ENCODE measurements at places on chromosomes 13 and 19. TPM values are rescaled to one million over a fixed set of nuclear protein-coding genes. Genes with fewer than 3 reads are reported as not detected.

GRCh38 chr13:75690607-75691006 lies 54.5 kb downstream of the LMO7 start:
- DNase-seq: no peak

DNA sequence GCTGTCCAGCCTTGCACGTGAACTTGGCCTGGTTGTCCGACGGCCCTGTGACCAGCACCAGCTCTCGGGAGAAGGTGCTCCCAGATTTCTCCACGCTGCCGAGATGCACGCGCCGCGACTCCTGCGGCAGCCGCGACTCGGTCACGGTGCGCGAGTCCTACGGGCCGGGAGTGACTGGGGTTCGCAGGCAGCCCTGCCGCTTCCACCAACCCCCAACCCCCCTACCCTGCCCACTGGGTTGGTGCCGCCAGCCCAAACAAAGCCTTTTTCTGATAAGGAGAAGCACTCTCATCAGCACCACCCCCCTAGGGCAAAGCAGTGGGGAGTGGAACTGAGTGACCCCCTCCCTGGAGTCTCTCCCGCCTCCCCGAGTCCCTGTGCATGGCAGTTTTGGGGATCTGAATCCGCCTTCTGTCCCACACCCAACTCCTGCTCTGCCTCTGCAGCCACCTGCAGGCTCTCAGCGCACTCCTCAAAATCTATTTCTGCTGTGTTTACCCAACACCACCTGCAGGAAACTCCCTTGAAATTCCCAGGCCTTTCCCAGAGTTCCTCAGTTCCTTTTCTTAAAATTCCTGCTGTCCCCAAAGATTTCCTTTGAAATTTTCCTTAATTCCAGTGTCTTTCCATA lies 6.2 kb downstream of the NPHS1 start:
- no peak for DNase-seq

DNA sequence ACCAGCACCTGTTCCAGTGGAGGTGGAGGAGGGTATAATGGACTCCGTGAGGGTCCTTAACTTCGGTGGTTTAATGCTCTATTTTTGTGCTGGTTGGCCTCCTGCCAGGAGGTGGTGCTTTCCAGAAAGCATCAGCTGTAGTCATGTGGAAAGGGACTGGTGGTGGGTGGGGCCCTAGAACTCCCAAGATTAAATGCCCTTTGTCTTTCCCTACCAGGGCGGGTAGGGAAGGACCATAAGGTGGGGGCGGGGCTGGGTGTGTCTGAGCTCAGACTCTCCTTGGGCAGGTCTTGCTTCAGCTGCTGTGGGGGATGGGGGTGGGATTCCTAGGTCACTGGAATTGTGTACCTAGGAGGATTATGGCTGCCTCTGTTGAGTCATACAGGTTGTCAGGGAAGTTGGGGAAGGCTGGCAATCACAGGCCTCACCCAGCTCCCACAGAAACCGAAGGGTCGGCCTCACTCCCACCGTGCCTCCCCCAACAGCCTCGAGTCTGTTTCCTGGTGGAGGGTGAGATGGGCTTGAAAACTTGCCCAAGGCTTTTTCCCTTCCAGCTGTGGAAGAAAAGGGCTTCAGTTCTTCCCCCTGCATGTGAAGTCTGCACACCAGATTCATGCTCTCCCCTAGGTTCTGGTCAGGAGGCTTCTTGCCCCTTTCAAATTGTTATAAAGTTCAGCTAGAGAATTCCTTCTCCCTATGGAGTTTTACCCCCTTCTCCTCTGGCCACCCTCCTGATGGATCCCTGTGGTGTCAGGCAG lies 60.3 kb upstream of the CLDN10 start:
- DNase-seq: no peak

GRCh38 chr13:110572778-110573118 lies 11.2 kb upstream of the RAB20 start:
- DNase-seq: no peak

- no peak for DNase-seq
These were observed 29.4 kb downstream of the AP1M1 start for GRCh38 chr19:16226878-16227836.

DNA sequence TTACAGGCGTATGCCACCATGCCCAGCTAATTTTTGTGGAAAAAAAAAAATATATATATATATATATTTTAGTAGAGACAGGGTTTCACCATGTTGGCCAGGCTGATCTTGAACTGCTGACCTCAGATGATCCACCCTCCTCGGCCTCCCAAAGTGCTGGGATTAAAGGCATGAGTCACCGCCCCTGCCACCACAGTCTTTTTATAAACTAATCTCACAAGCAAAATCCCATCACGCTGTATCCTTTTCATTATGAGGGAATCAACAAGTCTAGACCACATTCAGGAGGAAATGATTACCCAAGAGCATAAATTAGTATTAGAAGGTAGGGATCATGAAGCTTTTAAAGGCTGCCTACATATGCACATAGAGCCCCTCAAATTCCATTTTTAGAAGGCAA lies 210.6 kb upstream of the NBEA start:
- no peak for DNase-seq

GRCh38 chr13:40379196-40379595 lies 287.2 kb downstream of the FOXO1 start:
- no peak for DNase-seq

DNA sequence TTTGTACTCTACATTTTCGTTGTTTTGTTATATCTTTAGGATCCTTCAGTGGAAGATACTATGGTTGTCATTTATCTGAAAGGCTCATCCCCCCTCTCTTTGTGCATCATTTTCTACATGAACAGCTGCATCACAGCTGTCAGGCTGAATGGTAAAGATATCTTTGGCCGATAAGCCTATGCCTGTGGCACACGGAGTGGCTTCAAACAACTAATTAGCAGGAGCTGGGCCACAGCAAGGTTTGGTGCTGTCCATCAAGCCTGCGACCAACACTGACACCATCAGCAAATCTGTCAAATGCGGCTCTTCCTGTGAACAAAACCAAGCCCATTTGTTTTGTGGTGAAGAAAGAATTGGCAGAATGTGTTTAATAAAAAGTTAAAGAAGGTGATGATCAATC lies 334.4 kb downstream of the PCDH9 start:
- no peak for DNase-seq

DNA sequence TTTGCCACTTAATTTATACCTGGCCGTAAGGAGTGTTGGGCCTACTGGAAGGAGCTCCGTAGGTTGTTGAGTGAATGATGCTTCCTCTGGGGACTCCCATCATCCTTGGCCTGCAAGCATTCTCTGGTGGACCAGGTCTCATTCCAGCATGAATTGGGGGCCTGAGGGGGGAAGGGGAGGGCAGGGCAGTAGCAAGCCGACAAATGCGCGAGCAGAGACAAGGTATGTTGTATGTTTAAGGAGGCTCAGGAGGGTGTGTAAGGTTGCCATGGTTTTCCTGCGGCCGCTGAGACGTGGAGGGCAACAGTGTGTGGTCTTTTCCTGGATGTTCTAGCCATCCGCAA lies 749 bp downstream of the ZNF264 start:
- DNase-seq: no peak

DNA sequence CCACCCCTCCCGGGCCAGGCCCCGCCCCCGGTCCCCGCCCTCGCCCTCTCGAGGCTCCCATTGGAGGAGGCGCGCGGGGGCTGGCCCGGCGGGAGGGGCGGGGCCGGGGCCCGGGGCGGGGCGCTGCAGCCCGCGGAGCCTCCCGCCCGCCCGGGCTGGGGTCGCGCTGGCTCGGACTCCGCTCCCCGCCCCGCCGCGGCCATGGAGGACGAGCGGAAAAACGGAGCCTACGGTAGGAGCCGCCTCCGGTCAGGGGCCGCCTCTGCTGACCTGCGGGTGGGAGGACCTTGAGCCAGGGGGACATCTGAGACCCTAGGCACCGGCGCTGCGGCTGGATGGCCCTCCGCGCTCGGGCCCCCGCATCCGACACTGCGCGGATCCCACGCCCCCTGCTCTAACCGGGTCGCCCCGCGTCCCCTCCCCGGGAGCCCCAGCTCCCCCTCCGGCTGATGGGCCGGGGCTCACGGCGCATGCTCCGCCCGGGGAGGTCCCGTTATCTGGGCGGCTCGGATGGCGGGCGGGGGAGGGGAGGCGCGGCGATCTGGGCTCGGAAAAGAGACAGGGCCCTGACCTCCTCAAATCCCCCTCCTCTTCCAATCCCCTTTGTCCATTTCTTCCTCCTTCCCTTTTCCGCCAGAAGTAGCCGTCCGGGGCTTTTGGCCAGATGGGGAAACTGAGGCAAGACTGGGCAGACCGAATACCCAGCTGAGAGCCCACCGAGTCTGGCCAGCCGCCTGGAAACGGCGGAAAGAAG lies 15.4 kb upstream of the AP1M2 start:
- no peak for DNase-seq

- DNase-seq: no peak
These were observed 9.9 kb upstream of the FPR3 start for GRCh38 chr19:51784922-51785690.

GRCh38 chr19:1929021-1929742 lies 11.8 kb upstream of the CSNK1G2 start:
- DNase-seq: no peak

GRCh38 chr13:41611385-41611784 lies 154.0 kb downstream of the RGCC start:
- DNase-seq: no peak

- no peak for DNase-seq
These were observed 326.0 kb downstream of the GPC6 start for GRCh38 chr13:93552596-93552995.

DNA sequence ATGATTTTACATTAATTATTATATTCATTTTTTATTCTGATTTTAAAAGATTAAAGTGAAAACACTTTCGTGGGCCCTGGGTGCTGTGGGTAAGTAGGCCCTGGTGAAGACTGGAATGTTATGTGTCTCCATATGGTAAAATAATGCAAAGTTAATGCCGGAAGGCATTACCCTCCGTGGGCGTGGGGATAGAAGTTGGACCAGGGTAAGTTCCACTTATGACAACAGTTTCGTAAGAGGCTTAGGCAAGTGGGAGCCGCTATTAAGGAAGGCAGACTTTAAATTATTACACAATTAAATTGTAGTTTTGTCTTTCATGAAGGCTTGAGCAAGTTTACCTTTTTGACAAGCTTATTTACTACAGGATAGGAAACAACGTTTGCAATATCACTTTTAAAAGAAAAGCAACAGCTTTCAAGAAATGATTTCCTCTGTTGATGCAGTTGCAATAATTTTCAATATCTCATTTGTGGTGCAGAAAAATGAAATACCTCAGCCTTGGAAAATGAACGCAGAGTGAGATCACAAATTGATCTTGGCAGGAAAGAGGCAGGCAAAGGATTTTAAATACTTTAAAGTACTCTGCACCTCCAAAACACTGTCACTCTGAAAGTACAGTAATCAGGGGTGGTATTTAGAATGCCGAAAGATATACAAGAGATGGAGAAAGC lies 310.6 kb downstream of the DCT start:
- DNase-seq: no peak

GRCh38 chr13:98476538-98476966 lies 100.4 kb downstream of the STK24 start:
- no peak for DNase-seq

DNA sequence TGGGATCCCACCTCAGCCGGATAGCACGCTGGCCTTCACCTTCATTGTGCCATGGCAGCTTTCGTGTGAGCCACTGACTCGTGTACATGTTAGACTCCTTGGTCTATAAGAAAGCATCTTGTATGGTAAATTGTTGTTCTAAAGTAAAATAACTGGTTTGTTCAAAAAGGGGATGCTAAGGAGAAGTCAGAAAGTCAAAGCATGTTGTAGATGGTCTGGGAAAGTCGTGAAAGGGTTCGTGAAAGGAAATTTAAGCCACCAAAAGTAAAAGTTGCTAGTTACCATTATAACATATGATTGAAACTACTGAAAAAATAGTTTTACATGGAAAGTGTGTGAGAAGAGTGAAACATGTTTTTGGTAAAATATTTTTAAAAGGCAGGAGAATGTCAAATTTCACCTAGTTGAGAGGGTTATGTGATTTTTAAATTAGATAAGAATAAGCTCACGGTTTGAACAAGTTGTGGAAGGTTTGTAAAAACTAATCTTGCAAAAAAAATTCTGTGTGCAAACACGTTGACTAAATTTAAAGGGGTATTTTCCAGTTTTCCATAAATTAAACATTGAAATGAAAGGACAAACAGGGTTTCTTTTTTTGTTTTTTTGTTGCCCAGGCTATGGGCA lies 23.4 kb downstream of the DPRX start:
- no peak for DNase-seq

DNA sequence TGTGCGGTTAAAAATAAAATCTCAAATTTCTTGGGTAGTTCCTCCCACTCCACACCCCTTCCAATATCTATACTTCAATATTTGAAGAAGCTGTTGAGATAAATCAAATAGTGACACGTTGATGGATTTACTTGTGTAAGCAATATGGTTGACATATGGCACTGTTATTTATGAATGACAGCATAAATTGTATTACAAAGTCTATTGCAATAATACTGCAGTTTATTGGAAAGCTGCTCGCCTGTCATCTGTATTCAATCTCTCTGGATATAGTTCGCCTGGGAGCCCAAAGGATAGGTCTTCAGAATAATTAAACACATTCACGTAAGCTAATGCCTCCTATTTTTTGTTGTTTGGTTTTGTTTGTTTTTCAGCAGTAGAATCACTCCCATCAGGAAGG lies 5.0 kb upstream of the ZIC5 start:
- no peak for DNase-seq

DNA sequence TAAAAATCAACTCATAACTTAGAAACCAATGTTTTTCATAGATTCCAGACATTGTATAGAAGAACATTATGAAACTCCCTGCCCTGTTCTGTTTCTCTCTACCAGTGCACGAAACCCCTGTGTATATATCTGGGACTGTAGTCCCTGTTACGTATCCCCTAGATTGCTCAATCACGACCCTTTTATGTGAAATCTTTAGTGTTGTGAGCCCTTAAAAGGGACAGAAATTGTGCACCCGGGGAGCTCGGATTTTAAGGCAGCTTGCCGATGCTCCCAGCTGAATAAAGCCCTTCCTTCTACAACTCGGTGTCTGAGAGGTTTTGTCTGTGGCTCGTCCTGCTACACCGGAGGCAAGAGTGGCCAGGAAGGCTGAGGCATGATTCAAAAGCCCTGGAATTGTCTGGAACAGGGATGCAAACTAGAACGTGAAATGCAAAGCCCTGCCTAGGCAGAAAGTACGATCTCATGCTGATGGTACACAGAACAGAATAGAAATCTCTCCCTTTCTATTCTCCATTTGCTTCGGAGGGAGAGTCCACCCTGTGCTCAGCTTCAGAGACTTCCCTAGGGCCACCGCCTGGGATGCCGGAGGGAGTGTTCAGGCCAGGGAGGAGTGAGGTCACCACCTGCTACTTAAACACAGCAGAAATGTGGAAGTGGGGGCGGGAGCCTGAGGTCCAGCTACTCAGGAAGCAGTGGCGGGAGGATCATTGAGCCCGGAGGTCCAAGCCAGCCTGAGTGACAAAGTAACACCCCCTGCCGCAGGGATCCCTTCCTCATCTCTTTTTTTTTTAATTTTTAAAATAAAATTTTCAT lies 758 bp upstream of the ZNF888 start:
- no peak for DNase-seq

The TNFSF11 gene
- polyA plus RNA-seq: 0.37 TPM

The FGF9 gene
- polyA plus RNA-seq: 20.3 TPM

The PPAN gene
- 20.6 TPM for polyA plus RNA-seq

The ARHGAP45 gene
- 8.2 TPM for polyA plus RNA-seq

The CPB2 gene
- polyA plus RNA-seq: 0.27 TPM

The ZNF253 gene
- polyA plus RNA-seq: 30.7 TPM

The POU2F2 gene
- 1.1 TPM for polyA plus RNA-seq

The CYP4F12 gene
- polyA plus RNA-seq: 1.8 TPM

The CGB1 gene
- polyA plus RNA-seq: not detected

The SYDE1 gene
- polyA plus RNA-seq: 34.4 TPM

The CFAP97D2 gene
- not detected for polyA plus RNA-seq

The ZNF709 gene
- 9.4 TPM for polyA plus RNA-seq
